ENCODE measurements at places on chromosomes 4 and X. TPM values are rescaled to one million over a fixed set of nuclear protein-coding genes. Genes with fewer than 3 reads are reported as not detected.

DNA sequence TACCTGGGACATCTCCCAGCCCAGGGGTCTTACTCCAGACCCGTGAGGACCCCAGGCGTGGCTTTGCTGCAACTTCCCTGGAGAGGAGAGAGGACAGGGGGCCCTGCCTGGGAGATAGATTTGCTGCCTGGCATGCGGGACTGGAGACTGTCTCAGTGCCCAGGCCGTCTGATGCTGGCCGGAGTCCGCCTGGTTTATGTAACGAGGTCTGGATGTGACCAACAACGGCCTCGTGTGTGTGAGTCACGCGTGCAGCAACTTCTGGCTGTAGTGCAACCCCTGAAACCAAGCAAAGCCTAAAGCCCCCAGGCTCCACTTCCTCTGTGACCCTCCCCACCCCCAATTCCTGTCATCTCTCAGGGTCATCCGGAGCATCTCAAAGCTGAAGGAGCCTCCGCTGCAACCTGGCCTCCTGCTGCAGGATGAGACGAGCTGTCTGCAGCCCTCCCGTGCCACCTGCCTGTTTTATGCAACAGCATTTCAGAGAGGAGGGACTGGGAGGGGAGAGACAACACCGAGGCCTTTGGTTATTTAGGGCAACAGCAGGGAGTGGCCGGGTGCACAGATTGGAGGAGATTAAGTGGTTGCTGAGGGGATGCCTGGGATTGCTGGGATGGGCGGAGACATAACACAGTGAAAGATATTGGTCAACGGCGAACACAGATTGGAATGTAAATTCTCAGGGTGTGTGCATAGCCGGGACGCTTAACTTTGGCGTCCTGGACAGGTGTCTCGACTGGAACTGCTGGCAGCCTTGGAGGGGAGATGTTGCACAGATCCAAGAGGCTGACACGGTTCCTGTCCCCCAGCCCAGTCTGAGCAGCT lies 16.0 kb downstream of the XG start:
- no peak for DNase-seq

DNA sequence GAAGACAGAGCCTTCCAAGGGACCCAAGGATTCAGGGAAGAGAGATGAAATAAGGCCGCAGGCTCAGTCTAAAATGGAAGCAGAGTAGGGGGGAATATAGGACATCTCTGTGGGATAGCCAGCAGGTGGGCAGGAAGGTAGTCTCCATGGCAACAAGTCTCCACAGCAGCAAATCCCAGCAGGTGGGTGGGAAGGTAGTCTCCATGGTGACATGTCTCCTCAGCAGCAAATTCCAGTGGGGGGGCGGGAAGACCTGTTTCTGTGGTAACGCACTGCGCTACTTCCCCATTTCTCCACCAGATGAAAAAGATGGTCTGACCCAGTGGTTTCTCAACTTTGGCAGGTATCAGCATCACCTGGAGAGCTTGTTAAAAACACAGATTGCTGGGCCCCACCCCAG lies 18.3 kb downstream of the NLGN3 start:
- no peak for DNase-seq

DNA sequence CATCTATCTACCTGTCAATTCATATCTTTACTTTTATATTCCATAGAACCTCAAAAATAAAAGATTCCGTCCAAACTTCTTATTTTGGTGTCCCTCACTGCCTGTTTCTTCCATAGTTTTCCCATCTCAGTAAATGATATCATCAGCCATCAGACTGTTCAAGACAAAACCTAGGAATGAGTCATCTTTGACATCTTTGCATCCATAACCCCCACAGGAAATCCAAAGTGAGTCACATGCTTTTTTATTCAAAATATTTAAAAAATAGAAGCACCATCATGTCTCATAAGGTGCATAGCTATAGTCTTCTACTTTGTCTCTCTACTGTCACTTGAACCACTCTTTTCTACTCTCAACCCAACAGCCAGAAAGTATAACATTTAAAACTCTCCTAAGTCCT lies 29.9 kb upstream of the CXXC4 start:
- DNase-seq = peak; percentile 73

- DNase-seq = peak; percentile 17
These were observed at the start of gene MTNR1A for GRCh38 chr4:186554914-186555827. Gene MTNR1A (minus strand): TSS chr4:186555567. CDS start chr4:186555365, 202 bp downstream.

GRCh38 chrX:19137067-19137466 lies 14.8 kb upstream of the ADGRG2 start:
- no peak for DNase-seq

DNA sequence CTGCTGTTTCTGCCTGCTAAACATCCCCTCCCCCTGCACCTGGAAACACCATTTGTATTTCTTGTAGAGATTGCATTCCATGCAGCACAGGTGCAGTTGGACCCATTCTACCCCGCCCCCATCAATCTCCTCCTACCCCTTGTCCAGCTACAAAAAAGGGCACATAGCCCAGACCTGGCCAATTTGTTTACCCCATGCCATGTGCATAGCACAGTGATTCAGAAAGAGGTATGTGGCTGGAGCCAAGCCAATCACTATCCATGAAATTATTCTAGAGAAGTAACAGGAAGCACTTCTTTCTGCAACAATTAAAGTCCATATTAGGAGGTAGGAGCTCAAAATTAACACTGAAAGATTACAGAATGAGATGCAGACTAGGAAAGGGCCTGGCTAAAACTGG lies 20.2 kb upstream of the TMEM184C start:
- DNase-seq = peak; percentile 88

GRCh38 chr4:85808864-85809263 lies 333.9 kb downstream of the ARHGAP24 start:
- DNase-seq = no peak

DNA sequence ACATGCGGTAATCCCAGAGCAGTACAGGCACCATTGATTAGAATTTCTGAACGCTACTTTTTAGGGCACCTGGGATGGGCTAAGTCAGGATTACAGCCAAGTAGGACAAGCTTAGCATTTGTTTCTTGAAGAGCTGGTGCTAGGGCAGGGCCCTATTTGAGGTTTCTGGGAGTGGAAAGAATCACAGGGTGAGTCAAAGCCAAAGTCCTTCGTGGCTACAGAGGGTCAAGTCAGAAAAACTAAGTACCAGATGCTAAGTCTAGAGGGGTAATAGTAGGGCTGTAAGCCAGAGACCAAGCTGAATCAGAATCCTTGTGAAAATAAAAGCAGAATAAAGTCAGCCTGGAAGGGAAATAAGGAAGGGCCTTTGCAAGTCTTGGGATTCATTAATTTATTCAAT lies 448.6 kb downstream of the ZIC3 start:
- DNase-seq = peak; percentile 22

GRCh38 chrX:41381685-41382084 lies 47.7 kb downstream of the DDX3X start:
- DNase-seq = peak; percentile 69

DNA sequence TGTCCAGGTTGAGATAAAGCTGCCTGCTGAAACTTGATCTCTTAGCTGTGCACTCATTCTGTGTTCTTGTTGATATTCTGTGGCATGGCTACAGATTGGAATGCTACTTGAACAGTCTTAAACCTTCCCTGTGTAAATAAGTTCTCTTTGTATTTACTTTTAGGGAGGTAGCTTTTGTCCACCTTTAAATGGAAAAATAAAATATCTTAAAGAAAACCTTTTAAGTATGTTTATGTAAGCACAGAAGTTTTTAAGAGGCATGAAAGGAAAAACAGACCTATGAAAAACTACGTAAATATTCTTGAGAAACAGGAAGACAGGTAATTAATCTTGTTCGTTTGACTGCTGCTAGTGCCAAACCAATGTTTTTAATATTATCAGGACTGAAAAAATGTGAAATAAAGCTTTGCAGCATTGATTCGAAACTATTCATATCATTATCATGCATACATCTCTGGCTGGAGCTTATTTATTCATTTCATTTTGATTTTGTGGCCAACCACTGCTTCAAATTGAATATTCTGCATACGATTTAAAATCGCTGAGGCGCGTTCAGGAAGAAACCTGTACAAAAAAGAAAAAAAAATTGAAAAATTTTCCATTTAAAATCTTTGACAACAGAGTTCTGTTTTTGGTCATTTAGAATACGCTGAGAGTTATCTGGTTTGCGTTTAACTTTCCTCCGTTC lies 17.8 kb downstream of the HSD17B13 start:
- peak; percentile 9 for DNase-seq

DNA sequence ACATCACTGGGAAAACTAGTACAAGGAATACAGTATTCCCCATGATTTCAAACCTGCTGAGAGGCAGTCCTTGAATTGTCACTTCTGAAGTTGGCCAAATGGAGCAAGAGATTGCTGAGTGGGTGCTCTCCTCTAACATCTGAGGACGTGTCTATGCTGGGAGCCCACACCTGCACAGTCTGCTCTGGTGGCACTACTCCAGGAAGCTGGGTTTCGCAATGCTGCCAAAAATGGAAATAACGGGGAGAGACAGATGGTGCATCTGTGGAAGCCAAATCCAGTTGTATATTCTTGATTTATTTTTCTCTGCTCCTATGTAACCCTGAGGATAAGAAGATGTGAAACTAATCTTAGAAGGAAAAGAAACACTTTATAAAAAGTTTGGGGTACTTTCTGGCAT lies 240.1 kb upstream of the CTSO start:
- peak; percentile 15 for DNase-seq

The MMAA gene
- 2.3 TPM for total RNA-seq

The STK32B gene
- 0.50 TPM for total RNA-seq

The TLR2 gene
- total RNA-seq = 0.77 TPM

The BRS3 gene
- not detected for total RNA-seq

The CXCL5 gene
- 0.77 TPM for total RNA-seq

Data from fibroblast of lung (primary cell).